Sigmoid colon (tissue), 7 donors: ENCODE measurements at places on chromosomes 12 and 14. TPM values are rescaled to one million over a fixed set of nuclear protein-coding genes. Genes with fewer than 3 reads are reported as not detected.

DNA sequence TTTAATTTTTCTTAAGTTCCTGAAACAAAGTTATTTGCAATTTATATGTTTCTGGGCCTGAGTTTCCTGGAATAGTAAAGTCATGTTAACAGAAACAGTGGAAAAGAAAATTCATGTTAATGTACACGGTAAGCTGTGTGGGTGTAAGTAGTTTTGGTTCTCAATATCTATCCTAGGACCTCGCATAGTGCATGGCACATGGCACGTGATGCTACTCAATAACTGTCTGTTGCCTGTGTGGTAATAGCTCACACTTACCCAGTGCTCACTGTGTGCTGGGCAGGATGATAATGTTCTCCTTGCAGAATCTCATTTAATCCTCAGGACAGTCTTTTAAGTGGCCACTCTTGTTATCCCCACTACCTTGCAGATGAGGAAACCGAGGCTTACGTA is 100.7 kb downstream of the DUSP16 start:
- no peak for DNase-seq

DNA sequence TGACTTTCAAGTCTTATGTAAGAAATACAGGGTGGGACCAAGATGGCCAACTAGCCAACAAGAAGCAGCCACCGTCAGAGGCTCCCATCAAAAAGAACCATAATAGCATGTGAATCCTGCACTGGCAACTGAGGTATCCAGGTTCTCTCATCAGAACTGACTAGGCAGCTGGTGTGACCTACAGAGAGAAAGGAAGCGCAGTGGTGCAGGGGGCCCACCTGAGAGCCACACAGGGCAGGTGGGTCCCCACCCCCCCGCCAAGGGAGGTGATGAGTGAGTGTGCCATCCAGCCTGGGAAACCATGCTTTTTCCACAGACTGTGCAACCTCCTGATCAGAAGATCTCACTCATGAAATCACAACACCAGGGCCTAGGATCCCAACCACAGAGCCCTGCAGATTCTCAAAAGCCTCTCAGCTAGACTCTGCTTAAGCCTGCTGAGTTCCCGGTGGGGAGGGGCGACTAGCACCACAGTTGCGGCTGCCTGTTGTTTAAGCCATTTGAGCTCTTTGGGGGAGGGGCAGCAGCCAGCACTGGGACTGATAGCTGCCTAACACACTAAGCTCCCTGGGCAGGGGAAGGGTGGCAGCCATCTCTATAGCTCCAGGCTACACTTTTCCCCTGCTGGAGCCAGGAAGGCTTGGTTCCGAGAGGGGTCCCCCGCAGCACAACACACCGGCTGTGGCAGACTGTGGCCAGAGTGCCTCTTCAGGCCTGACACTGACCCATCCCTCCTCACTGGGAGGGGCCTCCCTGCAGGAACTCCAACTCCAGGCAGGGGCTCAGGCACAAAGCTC is 75.3 kb downstream of the GARIN6 start:
- peak; percentile 56 for DNase-seq

- no peak for DNase-seq
Measured at GRCh38 chr12:57355734-57356133, 75.1 kb downstream of the R3HDM2 start.

DNA sequence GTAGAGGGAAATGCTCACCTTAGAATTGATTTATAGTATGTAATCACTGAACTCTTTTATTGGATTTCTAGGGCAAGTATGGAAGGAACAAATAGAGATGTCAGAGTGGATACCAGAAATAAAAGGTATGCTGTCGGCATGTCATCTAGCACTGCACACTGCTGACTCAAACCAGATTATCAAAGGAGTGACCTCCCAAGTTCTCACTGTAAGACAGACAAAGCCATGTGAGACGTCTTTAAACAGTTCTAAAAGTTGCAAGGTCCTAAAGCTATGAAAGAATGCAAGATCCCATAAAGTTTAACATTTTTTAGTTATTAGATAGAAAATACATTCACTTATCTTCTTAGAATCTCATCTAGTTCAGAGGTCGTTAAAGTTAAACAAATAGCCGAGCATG is 70.0 kb upstream of the CPM start:
- no peak for DNase-seq

- no peak for DNase-seq
Measured at GRCh38 chr14:39015964-39016577, 87.0 kb downstream of the SEC23A start.

DNA sequence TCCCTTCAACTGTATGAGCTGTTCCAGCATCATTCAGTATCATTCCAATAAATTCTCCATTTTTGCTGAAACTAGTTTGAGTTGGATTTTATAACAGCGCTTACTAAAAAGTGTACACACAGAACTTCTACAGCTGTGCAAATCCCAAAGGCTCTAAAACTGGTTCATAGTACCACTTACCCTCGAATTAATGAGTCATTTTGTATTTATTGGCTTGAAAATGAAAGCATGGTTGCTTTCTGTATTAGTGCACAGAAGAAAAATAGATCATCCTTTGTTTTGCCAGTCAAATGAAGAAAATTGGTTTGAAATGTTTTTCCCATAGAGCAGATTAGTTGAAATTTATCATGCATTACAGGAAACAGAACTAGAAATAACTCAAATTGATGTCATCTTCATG is 268.3 kb upstream of the CPNE8 start:
- DNase-seq: no peak

DNA sequence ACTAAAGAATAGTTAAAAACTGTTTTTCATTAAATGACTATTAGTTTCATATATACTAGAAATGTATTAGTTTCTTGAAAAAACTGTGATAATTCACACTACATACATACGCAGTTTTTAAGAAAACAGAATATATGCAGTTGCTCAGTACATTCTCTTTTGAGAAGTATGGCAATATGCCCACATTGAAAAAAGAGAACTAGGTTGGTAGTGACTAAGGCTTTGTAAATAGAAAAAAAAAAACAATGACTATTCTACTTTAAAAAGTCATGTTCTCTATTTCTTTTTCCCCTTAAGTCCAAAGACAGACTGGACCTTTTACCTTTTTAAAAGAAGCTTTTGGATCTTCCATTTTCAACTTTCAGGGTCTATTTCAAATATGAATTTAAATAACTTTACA is 25.0 kb downstream of the SNX6 start:
- DNase-seq: no peak

Gene PGF
- total RNA-seq: 6.3 TPM

GRCh38 chr12:69151254-69151764 is 88.1 kb upstream of the CPSF6 start:
- no peak for DNase-seq

GRCh38 chr14:93084866-93085857 is 30.6 kb downstream of the ITPK1 start:
- no peak for DNase-seq

GRCh38 chr14:103683139-103683538 is 32.1 kb downstream of the XRCC3 start:
- no peak for DNase-seq

DNA sequence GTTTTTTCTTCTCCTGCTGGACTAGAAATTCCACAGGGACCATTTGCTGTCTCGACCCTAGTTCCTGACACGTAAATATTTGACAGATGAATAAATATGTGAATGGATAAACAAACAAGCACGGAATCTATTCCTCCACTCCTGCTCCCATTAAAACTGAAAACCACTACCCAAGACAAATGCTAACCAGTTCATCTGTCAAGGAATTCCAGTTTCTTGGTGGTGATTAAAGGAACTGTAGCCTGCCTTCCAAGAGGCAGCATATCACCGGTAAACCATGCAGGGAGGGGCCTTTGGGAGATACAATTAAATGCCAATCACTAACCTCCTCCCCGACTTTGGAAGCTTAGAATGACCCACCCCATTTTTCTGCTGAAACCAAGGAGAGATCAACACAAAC is 95.4 kb downstream of the TTC7B start:
- DNase-seq: no peak

GRCh38 chr12:103085541-103085940 is 128.1 kb downstream of the ASCL1 start:
- no peak for DNase-seq

DNA sequence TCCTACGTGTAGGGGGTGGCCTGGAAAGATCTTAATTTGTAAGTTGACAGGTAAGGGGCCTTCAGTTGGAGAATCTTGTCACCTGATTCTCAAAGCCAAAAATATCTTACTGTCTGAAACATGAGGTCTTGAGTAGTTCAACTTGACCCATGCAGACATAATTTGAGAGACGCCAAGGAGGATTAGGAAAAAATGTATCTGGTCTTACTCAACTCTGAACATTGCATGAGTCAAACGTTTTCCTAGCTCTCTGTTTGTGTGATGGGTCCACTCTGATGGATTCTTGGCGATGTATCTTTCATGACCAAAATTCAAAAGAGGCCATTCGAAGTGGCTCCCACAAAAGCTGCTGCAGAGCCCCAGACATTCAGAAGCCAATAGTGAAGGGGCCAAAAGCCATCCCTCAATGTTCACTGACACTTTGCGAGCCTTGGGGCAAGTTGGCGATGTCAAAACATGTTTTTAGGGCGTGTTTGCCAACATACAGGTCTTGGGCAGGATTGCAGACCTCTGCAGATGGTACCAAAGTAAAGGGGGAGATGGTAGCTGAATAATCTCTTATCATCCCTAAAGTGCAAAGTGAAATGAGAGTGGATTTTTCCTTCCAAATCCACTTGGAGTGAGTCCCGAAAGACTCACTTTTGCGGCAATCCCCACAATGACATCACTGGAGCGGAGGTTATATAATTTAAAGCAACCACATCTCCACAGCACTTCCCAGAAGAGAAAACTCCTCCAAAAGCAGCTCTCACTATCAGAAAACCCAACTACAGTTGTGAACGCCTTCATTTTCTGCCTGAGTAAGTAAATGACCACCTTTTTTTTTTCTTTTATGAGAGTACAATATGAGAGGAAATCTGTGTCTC is at the start of gene BDKRB1:
Gene BDKRB1 (plus strand): TSS at position 710 of the 866 bp plus-strand sequence. CDS start 7,473 bp downstream, outside the sequence.
- no peak for DNase-seq

DNA sequence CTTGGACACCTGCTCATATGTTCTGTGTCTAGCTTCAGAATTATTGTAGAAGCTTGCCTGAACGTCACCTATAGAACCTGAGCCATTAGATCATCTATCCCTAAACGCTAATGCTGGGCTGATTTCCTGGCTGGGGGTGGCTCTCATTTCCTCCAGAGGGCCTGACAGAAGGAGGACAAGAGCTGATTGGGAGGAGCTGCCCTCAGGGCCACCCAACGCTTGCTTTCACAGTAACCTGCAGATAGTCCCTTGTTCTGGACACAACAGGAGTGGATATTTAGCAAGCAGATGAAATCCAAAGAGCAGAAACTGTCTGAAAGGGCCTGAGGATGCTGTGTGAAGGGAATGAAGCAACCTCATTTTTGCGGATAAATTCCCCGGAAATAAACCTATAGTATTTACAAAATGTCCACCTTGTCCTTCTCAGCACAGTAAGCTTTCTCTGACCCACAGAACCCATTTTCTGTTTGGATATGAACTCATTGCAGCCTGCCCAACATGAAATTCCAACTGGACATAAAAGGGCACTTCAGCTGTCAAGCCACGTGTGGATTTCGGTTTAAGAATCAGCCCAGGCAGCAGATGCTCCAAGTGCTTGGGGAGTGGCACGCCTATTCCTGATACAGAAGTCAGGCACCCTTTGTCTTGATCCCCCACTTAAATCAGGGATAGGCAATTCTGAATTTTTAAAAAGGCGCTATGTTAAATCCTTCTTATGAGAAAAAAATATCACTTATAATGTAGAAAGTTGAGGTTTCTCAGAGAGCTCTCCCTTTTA is 32.8 kb upstream of the TUBA1C start:
- no peak for DNase-seq

DNA sequence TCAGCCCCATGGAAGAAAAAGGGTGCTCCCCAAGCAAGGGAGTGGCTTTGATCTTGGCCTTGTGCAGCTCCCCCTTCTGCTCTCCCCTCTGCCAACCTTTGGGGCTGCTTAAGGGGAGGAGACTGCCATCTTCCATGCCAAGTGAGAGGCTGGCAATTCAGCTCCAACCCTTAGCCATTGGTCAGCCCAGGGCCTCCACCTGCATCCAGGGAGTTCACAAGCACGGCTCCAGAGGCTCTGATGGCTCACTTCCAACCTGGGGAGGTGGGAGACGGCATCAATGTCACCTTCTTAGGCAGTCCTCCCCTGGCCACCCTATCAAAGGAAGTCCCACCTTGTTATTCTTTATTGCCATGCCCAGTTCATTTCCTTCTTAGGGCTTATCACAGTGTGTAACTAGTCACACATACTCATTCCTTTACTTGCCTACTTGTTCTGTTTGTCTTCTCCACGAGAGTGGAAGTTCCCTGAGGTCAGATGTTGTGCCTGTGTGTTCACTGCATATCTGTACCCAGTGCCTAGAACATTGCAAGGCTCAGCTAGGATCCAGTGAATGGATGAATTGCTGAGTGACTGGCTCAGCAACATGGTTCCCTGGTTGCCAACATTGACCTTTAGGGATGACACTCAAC is 5.0 kb downstream of the HDAC7 start:
- no peak for DNase-seq

DNA sequence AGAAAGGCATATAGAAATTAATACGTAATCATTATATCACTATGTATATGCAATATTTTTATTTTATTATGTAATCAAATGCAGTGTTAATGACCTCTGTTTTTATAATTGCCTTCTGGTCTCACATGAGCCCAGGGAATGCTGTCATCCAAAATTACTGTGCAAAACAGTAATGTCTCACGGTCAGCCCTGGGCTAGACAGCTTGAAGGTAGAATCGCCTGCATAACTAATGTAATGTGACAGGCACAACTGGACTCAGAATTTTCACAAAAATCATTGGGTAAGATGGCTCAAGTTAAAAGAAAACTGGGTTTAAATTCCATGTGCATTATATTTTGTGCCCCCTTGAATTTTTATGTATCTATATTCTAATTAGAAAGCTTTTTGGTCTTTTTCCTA is 293.3 kb downstream of the PPFIA2 start:
- no peak for DNase-seq

DNA sequence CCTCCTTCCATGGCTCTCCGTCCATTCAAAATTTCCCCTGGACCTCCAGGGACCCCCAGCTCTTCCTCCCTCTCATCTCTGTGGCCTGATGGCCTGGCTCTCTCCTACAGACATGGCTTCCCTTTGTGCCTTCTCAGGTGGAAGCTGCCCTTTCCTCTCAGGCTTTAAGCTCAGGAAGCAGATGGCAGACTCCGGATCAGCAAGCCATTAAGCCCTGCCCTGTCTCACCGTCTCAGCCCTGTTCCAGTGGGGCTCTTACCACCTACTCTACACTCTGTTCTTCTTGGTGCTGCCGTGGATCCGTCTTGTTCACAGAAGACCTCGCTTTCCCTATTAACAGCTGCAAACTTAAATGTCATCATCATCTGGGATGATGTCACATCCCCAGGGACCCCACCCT is 33.1 kb downstream of the NPC2 start:
- DNase-seq: no peak

Gene RNASE7
- not detected for total RNA-seq

- DNase-seq: no peak
Measured at GRCh38 chr14:80754696-80755095, 186.8 kb downstream of the CEP128 start.
